ENCODE measurements at places on chromosomes 2 and 18. TPM values are rescaled to one million over a fixed set of nuclear protein-coding genes. Genes with fewer than 3 reads are reported as not detected.

Gene GALNT5
- polyA plus RNA-seq: 29.2 TPM

Gene ZNF396
- 2.2 TPM for polyA plus RNA-seq

DNA sequence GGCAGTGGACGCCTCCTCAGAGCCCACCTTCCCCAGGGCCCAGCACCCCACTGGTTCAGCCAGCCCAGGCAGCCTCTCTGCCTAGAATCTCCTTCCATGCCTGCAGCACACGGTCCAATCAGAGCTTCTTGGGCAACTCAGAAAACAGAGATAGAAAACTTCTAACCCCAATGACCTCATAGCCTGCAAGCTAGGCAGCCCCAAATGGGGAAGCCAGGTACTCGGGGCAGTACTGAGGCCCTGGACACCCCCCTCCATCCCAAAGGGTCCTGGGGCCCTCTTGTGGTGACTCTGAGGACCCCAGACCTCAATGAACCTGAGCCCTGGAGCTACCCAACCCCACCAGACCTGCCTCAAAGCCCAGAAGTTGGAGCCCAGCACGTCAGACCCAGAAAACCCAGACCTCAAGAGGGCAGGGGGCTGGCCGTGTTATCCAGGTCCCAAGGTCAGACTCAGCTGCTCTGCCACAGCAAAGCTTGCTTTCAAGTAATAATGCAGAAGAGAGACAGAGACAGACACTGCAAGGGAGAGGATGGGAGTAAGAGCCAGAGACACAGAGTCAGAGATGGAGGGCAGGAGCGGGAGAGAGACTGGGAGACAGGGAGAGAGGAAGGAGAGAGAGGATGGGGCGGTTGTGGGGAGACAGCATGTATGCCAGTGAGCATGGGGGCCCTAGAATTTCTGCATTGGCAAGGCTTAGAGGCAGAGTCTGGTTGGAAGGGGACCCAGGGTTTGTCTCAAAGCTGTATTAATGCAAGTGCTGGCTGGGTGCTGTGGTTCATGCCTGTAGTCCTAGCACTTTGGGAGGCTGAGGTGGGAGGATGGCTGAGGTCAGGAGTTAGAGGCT is 28.2 kb downstream of the SERTAD2 start:
- DNase-seq: no peak

GRCh38 chr2:112698834-112699515 is 21.8 kb upstream of the NT5DC4 start:
- no peak for DNase-seq

GRCh38 chr2:207167099-207167923 is 1.6 kb upstream of the KLF7 start:
- no peak for DNase-seq

- no peak for DNase-seq
Observed at GRCh38 chr18:25998461-25998860, 92.0 kb downstream of the SS18 start.

Gene SCN9A
- 0.27 TPM for polyA plus RNA-seq

- no peak for DNase-seq
Observed at GRCh38 chr2:48146552-48146951, 240.3 kb upstream of the FBXO11 start.

- peak; percentile 55 for DNase-seq
Observed at GRCh38 chr2:134132490-134132857, 121.4 kb upstream of the MGAT5 start.

Gene CCNT2
- 10.1 TPM for polyA plus RNA-seq

GRCh38 chr2:152055366-152056108 is 43.3 kb downstream of the CACNB4 start:
- no peak for DNase-seq

Gene MREG
- polyA plus RNA-seq: 6.9 TPM

DNA sequence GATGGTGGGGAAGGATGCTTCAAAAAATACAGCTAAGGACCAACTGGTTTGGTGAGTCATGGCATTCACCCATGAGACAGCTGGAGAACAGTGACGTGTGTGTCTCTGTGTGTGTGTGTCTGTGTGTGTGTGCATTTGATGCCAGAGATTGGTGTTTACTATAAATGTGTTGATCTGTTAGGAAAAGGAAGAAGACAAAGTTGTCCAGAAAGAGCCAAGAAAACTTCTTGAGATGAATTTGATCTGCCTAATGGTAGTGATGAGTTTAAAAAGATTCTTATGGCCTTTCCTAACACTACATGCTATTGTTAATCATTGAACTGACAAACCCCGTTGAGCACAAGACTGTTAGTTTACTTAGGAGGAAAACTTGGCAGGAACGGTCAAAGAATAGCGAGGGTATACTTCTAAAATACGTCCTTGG is 36.4 kb upstream of the IL1R1 start:
- DNase-seq: no peak

DNA sequence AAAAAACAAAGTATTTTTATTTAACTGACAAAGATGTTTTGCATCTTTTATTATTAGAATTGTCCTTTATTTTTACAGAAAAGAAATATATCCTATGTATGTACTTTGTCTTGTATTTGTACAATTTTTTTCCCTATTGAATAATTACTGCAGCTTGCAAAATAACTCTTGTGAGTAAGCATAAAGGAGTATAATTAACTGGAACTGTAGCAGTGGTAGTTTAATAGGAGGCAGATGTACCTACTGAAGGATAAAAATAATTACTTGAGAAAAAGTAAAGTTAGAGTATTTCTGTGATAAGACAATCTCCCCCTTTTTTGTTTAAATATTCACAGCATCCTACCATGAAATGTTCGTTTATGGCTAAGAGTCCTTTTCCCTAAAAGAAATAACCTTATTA is 34.7 kb downstream of the EHBP1 start:
- DNase-seq: no peak

Gene KRTCAP3
- 59.4 TPM for polyA plus RNA-seq

DNA sequence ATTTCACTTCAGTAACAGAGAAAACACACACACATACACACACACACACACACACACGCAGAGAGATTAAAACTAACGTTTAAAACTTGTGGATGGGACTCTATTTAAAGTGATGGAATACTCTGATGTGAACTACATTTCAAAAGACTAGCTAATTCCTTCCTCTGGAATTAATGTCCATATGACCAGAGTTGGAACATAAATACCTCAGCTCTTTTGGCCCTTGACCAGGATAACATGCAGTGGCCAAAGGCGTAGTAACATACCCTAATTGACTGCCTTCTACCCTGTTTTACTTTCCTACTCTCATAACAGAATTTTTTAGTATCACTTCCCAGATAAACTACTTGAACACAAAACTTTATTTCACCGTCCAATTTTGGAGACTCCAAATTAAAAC is 671.3 kb upstream of the CHAC2 start:
- DNase-seq: no peak

Gene STEAP3
- polyA plus RNA-seq: 5.1 TPM

DNA sequence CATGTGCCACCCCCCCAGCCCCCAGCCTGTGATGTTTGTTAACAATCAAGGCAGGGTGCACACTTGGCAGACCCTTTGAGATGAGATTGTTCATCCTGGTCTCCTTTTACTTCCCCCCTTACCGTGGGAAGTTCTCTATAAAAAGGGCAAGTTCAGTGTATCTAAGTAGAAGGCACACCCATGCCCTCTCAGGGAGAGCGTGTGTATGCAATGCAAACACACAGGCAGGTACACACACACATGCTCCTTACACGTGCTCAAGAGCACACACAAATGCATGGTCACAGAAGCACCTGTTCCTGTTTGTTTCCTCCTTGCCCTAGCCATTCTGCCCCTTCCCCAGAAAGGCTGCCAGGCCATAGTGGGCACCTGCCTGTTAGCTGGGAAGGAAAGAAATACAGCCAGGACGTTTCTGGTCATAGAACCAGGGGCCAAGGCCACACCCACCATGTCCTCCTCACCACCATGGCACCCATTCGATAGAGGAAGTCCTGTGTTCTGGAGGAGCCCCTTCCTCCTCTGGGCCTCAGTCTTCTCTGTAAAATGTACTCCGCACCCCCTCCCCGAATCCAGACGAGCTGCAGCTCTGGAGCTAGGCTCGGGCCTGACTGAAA is 3.1 kb downstream of the ATOH8 start:
- DNase-seq: peak; percentile 54

All from small intestine (tissue), 16 donors.